Neural progenitor cell (in vitro differentiated cells): ENCODE measurements at places on chromosomes 12 and 14.

DNA sequence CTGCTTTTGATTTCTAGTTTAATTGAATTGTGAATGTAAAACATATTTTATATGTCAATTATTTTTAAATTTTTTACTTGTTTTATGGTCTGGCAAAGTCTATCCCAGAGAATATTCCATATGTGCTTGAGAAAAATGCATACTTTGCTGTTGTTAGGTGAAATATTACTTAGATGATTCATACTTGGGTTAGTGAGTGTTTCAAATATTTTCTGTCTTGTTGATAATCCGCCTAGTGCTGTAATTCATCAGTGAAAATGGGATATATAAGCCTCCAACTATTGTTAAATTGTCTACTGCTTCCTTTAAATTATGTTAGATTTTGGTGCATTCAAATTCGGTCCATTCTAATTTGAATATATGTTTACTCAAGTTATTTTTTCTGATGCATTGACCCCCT is 395.5 kb downstream of the LRFN5 start:
- no peak for DNase-seq

DNA sequence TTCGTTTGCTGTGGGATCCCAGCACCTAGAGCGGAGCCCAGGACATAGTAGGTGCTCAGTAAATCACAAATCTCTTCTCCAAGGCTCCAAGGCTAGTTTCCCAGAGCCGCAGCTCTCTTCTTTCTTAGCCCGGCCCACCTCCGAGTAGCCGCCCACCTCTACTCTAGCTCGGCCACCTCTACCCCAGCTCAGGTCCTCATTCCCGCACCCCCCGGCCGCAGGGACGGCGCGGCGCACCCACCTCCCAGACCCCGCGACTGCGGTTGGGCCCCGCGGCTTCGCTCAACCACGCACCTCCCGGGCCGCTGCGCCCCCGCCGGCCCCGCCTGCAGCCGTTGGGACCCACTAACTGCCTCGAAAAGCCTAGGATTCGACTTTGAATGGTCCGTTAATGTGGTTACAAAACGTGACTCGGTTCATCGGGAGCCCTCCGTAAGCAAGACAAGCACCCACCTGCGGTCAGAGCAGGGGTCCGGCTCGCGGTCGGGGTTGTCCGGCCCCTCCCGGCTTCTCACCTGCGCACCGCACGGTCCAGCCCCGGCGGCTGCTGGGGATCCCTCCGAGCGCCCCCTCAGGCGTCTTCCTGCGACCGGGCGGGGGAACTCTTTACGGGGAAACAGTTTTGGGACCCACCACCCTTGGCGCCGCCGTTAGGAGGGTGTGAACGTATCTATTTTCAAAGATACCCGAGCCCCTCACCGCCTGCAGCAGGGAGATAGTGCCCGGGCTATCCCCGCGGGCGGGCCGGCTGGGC is at the start of gene SLC2A14:
SLC2A14 (minus strand) TSS at position 350 of the 754 bp plus-strand sequence. CDS start 3,035 bp downstream, outside the sequence.
- DNase-seq, result no peak

- no peak for DNase-seq
Observed at GRCh38 chr12:44947163-44947562, 71.0 kb upstream of the NELL2 start.

- no peak for DNase-seq
Observed at GRCh38 chr12:22803725-22804124, 178.8 kb downstream of the ETNK1 start.

DNA sequence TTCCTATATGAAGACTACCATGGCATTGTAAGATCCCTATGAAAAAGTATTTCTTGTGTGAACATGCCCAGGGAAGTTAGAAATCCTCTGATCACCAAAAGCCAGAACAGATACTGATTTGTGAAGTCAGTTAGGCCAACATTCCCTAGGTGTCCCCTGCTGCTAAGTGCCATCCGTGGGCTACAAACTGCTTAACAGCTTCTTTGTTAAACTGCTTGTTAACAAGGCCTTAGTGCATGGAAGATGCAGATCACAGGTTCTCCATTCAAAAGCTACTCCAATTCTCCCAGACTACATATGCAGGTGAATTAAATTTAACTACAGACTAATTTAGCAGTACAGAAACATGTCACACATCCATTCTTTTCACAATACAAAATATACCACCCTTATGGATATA is 108.2 kb downstream of the PRICKLE1 start:
- peak; percentile 75 for DNase-seq
